Dorsolateral prefrontal cortex (tissue), 122 donors: ENCODE measurements at places on chromosomes 3 and 15.

- DNase-seq, result no peak
Measured at GRCh38 chr3:130645261-130645660, 101.4 kb downstream of the PIK3R4 start.

GRCh38 chr3:23762214-23762613 lies 43.5 kb upstream of the UBE2E1 start:
- DNase-seq, result no peak

- DNase-seq, result no peak
Measured at GRCh38 chr3:195755791-195756676, 35.3 kb downstream of the MUC20 start.

- no peak for DNase-seq
Measured at GRCh38 chr3:69764121-69764741, 25.0 kb downstream of the MITF start.

- DNase-seq, result no peak
Measured at GRCh38 chr3:112610121-112610520, 30.8 kb downstream of the CCDC80 start.

GRCh38 chr3:23741036-23741706 lies 64.6 kb upstream of the UBE2E1 start:
- no peak for DNase-seq

DNA sequence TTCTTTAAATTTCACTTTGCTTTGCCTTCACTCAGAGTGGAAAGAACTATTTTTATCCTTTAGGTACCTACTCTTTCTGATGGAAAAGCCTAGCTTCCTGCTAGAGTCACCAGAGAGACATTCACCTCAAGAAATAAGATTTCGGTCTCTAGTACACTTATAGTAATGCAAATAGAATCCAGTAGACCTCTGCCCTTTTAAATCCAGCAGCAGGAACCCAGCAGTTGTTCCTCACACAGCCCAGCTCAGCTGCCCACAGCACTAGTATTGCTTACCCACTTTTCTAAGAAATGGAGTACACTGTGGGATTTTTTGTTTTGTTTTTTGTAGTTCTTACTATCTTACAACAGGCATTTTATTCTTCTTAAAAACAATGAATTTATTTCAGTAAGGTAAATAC lies 497.0 kb upstream of the CCDC54 start:
- DNase-seq, result no peak

- DNase-seq, result no peak
Measured at GRCh38 chr3:174547801-174548435, 311.2 kb upstream of the NAALADL2 start.

- no peak for DNase-seq
Measured at GRCh38 chr15:90231028-90232017, 2.4 kb downstream of the CIB1 start.
